Islet precursor cell (in vitro differentiated cells): ENCODE measurements at places on chromosomes 3 and 15.

DNA sequence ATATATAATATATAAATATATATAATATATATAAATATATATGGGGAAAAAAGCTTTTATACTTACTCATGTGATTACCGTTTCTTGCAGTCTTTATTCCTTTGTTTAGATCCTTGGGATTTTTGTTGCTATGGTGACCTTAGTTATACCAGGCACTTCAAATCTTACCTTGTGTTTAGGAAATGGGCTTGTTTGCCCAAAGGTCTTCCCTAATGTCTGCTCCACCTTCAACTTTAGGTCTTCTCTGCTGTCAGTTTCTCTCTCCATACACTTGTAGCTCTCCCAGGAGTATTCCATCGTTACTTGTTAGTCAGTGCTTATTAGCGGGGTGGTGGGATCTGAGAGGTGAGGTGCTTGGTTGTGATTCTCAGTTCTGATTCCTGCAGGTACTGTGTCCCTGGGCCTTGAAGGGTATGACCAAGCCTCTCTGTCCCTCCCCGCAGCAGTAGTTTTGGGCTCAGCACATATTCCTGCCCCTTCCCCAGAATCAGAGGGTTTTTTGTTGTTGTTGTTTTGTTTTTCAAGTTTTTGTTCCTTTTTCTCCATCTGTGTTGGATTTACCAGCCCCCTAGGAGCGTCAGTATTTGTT is 9.6 kb upstream of the LAMP3 start:
- DNase-seq: no peak

- no peak for DNase-seq
These were observed 4.0 kb downstream of the HES1 start for GRCh38 chr3:194139814-194140391.

DNA sequence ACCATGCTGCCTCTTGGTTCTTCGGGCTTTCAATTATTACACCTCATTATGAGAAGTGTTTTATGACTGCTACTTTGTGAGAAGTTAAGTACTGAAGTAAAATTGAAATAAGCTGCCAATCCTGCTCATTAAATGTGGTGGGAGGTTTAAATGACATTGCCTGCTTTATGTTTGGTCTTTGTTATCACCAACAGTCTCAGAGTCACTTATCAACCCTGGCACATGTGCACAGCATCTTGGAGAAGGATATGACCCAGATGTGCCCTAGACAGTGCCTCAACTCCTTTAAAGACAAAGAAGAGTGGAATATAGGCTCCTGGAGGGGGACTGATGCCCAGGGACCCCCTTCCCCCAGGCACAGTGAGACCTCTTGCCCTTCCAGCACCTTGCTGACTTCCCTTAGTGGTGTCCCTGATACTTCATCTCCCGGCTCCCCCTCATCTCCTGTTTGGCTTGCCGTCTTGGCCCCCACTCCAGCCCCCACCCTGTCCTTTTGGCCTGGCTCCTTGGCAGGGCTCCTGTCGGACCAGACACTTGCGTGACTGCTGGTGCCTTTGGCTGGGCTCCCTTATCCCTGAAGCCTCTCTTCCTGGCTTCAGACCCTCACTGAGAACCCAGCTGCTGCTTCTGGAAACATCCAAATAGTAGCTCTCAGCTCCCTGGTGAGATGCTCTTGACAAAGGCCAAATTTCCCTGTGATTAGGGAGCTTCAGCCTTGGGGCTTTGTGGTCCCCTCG is 39.8 kb downstream of the ARHGAP31 start:
- no peak for DNase-seq

DNA sequence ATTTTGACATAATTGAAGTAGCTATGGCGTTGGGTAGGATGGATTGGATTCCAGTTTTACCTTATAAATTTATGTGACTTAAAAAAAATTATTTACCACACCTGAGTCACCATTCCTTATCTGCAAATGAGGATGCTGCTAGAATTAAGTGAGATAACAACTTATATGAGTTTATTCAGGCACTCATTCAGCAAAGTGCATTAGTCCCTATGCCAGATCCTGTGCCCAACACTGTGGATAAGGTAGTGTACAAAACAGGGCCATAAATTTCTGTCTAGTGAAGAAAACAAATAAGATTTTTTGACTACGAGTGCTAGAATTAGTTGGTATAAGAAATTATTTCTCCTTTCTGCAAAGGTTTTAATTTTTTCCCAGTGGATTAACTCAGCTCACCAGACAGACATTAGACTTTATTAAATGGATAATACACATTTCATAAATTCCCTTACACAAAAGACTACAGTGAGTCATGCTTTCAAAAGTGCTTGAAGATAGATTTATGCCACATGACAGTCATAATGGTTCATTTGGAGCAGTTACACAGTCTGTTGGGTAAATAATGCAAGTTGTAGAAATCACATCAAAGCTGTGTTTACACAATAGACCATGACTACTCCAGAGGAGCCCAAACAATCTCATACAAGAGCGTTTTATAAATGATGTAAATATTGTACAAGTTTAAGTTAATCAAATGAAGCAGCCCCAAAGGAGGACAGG is 129.9 kb upstream of the TGFBR2 start:
- DNase-seq: no peak

DNA sequence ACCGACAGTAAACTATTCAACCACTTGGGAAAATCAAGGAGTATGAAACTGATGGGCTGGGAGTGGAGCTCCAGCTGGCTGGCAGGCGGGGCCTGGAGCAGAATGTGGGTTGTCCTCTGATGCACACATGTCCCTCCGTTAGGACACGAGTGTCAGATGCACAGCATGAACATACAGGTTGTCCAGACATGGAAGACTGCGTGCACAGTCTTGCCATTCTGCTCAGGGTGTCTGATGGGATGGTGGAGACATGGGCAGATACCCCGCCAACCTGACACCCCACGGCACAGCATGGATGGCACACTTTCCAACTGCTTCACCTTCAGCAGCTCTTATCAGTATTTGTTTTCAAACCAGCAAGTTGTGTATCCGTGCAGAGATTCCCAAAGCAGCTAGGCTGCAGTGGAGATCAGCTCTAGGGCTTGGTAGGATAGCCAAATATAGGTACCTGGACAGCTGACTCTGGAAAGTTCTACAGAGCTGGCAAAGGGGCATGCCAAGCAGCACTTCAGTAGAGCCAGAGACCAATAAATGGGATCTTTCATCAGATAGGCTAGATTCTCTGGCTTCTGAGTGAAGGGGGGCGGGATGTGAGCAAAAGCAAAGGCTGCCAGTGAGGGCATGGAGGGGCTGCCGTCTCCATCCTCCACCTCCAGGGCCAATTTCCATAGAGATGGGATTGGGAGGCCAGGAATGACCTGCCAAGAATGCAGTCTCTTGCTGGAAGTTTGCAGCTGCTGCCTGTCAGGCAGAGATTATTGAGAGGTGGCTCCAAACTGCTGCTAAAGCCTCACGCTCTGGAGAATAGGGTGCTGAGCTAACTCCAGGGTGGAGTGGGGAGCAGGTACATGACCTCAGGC is 47.2 kb upstream of the KY start:
- DNase-seq: peak; percentile 43

- no peak for DNase-seq
These were observed 156.0 kb downstream of the CACNA1D start for GRCh38 chr3:53650424-53650823.

GRCh38 chr3:64533617-64534317 is 154.0 kb downstream of the ADAMTS9 start:
- peak; percentile 94 for DNase-seq

GRCh38 chr3:171797265-171797679 is 13.0 kb downstream of the PLD1 start:
- DNase-seq: no peak

DNA sequence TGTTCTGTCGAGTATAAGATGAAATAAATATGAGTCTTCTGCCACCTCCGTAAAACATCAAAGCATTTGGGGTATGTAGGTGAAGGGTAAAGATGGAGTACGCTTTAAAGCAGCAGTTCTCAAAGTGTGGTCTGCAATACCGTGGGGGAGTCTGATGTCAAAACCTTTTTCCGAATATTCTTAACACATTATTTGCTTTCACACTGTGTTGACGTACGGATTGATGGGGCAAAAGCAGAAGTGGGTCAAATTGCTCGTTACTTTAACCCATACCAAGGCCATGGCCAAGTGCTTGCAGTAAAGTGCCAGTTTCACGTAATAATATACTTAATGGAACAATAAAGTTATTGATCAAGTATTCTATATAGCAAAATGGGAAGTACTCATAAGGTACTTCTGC is 36.3 kb downstream of the PAK2 start:
- no peak for DNase-seq

DNA sequence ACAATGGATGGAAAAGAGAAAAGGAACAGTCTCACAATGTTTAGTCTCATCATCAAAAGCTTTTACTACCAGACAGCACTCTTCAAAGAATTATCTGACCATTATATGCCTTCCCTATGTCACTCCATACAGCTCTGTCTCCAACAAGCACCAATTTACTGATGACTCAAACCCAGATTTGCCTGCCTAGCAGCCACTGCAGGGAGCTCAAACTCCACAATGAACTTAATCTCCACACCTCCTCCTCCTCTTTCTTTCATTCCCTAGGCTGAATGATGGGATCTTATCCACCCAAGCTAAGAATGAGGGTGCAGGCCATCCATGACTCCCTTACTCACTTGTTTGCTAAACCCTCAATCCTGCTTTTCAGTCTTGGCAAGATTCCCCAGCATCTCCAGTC is 45.5 kb downstream of the NBEAL2 start:
- DNase-seq: peak; percentile 78

GRCh38 chr3:79490165-79491028 is 277.4 kb downstream of the ROBO1 start:
- DNase-seq: no peak

DNA sequence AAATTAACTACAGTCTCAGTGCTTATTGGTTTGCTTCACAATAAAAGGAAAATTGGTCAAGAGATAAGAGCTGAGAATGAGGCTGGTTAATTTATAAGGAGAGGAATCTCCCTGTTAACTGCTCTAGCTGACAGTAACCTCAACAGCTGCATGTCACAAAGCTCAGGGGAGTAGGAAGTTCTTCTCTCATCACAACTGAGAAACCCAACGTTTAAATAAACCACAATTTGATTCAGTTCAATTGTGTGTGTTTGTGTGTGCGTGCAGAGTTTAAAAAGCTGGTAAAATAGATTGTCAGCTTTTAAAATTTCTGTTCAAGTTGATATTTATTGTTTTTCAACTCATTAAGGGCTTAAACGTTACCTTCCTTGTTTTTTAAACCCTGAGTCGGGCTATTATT is 3.5 kb upstream of the TGFBR2 start:
- DNase-seq: no peak

- DNase-seq: no peak
These were observed 814.6 kb downstream of the AGBL1 start for GRCh38 chr15:86894269-86894668.

GRCh38 chr3:46579756-46580286 is 13.7 kb upstream of the LRRC2 start:
- no peak for DNase-seq

DNA sequence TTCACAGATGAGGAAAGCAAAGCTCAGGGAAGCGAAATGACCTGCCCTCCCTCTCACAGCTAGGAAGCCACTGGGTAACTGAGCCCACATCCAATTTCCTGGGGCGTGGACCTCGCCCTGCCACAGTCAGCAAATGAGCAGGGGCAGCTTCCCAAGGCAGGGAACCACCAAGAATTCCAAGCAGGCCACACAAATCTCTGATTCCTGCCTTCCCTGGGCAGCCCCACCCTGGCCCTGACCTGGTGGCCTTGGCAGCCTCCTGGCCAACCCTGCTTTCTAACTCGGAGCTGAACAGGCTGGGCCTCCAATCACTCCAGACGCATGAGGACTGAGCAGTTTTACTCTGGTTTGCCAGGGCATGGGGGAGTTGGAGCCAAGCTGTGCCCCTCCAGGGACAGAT is 203.7 kb upstream of the TLE3 start:
- DNase-seq: no peak

DNA sequence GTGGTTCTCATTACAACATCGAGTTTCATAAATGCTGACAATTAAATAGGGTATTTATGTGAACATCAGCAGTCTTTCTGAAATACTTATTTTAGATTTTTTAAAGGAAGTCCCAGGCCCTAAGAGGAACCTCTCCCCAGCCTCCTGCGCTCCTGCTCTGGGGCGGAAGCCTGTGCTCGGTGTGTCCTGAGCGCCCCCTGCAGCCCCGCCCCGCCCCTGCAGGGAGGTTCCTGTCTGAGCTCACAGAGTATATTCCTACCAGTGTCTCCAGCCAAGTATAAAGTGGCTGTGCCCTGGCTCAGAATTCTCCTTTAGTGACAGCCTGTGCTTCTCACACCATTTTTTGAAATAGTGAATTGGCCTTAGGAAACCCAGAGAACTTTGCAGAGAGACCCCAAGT is 567.9 kb downstream of the GOLGA6L6 start:
- no peak for DNase-seq

DNA sequence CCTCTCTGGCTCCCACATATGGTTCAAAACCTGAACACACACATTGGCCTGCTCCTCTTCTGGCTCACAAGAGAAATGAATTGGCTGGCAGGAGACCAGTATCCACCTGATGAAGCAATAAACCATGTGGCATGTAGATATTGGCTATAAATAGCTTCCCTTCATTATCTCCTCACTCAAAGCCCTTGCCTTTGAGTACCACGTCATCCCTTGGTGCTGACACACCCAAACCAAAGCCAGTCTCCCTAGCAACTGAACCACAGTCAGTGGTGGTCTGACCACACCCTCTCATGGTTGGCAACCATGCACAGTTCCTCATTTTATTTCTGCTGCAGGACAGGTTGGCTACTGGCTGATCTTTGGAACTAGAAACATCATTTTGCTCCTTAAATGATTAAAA is 98.8 kb downstream of the ZNF621 start:
- DNase-seq: no peak

DNA sequence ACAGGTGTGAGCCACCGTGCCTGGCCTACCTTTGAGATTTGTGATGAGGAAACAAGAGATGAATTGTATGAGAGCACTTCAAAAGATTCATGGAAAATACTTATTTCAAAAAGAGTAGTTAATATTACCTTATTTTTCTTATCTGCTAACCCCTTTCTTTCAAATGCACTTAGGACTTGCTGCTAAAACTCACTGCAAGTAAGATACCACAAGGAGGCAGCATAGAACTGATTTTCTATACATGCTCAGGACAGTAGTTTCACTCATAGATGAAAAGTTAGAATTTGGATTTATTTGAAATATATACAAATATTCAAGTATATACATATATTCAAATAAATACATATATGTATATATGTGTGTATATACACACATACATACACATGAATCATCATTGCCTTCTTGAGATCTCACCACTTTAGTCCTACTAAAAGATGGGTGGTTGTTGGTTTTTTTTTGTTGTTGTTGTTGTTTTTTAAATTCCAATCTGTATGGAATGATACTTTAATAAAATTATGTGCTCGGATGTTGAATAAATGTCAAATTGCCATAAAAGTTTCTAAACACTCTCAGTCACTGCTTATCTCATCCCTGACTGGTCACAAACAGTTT is 2.4 kb downstream of the CCNDBP1 start:
- no peak for DNase-seq

DNA sequence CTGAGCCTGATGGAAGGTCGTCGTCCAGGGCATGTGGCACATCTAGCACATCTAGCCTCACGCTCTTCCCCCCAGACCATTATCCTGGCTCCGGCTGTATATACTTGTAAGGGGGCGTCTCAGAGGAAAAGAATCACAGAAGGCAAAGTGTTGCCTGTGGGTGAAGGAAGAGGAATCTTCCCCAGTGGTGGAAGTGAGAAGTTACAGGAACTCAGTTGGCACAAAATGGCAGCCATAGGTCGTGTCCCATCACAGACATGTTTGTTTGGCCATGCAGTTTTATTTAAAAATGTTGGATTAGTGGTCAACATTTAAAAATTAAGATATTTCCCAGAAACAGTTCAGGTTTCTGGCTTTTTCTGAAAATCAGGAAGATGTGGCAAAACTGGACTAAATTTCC is 13.6 kb downstream of the GALNT15 start:
- no peak for DNase-seq
